Glomerular endothelial cell (primary cell): ENCODE measurements at places on chromosomes 2 and 18.

GRCh38 chr2:70328921-70329561 is 27.2 kb upstream of the FAM136A start:
- DNase-seq = no peak

- DNase-seq = no peak
These were observed 300.2 kb downstream of the LPIN1 start for GRCh38 chr2:12046641-12047040.

DNA sequence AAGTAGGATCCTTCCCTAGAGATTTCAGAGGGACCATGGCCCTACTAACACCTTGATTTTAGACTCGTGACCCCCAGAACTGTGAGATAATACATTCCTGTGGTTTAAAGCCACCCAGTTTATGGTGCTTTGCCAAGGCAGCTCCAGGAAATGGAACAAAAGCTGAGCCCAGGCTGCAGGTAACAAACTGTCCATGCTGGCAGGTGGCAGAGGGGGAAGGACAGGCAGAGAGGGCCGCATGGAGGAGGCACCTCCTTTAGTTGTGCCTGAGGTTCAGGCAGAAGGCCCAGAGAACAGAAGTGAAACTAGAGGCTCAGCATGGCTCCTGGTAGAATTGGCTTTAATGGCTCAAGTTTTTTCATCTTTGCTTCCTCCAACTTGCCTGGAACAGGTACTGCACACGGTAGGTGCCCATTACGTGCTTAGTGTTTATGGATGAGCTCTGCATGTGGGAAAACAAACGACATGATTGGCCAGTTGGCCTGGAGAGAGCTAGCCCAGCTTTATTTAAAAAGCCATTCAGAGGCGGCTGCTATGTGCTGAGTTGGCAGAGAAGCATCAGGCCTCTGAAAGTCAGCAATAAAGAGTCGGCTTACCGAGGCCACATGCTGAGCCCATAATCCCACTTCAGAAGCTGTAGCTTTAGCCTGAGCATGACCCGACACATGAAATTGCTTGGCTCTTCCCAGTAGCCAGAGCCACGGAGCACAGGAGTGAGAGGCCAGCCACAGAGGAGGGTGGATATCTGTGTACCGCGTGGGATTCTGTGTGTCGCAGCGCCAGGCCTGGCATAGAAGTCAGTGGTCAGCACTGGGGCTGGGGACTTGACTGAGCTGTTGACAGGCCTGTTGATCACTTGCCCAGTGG is 36.5 kb downstream of the HS1BP3 start:
- DNase-seq = no peak

DNA sequence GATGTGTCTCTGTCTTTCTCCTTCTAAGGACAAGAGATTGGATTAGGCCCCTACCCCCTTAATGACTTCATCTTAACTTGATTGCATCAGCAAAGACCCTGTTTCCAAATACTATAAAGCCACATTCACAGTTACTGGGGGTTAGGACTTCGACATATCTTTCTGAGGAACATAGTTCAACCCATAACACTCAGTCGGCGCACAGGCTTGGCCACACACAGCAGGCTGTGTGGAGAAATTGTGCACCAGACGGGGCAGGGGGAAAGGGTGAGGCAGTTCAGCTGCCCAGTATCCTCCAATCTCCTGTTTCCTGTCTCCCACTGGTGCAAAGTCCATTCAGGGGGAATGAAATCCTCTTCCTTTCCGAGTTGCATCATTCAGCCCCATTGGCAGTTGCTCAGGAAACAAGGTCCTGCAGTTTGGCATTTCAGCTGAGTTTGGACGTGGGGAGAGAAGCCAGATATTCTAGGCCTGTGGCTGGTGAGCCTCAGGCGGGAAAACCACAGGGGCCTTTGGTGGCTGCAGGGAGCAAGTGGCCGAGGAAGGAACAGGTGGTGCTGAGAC is 9.4 kb upstream of the RAPGEF4 start:
- DNase-seq = no peak

DNA sequence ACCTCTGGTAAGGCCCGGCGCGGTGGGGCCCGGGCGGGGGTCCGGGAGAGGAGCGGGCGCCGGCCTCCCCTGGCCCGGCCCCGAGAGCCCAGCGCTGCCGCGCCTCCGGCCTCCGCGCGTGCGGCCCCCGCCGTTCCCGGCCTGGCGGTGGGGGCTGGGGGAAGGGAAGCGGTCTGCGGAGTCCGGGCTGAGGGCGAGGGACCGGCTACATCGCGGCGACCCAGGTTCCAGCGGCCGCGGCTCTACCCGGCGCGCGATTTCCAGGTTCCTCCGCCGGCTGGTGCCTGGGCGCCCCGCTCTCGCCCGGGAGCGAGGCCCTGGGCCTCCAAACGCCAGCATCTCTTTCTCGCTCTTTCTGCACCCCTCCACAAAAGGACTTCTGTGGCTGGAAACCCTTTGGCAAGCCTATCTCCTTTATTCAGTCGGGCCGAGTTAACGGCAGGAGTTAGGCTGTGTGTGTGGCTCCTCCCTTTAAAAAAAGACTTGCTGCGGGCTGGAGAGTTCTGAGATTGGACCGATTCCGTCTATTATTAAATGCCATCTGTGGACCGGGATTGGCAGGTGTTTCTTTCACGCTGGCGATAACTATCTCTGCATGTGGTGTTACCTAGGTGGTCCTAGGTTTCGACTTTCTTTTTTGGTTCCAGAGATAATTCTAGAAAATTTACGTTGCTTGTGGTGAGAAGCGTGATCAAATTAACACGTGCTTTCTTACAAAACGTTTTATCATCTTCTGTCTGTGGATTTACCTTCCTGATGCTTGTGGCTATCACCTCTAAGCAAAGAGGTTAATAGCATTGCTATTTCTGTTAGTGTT is 592 bp downstream of the ME2 start:
- DNase-seq = no peak
